ENCODE measurements at places on chromosomes 1 and 21.

DNA sequence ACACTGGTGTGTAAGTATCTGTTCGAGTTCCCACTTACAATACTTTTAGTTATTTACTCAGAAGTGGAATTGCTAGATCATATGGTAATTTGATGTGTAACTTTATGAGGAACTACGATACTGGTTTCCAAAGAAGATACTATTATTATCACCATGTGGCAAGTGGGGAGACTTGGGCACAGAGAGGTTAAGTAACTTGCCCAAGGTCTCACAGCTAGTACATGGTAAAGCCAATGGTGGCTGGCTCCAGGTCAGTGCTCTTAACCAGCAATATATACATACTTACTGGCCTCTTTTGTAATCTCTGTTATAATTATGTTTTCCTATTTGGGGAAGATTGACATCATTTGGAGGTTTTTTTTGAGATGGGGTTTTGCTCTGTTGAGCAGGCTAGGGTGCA, 138.9 kb upstream of the HNRNPU start:
- peak; percentile 18 for DNase-seq

DNA sequence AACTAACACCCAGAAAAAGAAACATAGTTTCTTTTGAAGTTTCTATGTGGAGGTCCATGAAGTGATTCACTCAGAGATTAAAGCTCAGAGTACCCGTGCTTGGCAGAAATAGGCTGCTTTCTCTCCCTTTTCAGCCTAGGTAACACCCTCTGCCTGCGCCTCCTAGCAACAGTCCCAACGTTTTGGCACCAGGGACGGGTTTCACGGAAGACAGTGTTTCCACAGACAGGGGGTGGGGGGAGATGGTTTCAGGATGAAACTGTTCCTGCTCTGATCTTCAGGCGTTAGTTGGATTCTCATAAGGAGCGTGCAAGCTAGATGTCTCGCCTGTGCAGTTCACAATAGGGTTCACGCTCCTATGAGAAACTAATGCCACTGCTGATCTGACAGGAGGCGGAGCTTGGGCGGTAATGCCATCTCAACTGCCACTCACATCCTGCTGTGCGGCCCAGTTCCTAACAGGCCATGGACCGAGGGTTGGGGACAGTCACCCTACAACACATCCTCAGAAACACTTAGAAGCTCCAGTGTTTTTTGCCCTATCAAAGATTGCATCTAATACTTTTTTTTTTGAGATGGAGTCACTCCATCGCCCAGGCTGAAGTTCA, 53.2 kb downstream of the CHML start:
- DNase-seq, result no peak

- DNase-seq, result no peak
Measured at GRCh38 chr1:169943963-169944526, 50.3 kb upstream of the SCYL3 start.

DNA sequence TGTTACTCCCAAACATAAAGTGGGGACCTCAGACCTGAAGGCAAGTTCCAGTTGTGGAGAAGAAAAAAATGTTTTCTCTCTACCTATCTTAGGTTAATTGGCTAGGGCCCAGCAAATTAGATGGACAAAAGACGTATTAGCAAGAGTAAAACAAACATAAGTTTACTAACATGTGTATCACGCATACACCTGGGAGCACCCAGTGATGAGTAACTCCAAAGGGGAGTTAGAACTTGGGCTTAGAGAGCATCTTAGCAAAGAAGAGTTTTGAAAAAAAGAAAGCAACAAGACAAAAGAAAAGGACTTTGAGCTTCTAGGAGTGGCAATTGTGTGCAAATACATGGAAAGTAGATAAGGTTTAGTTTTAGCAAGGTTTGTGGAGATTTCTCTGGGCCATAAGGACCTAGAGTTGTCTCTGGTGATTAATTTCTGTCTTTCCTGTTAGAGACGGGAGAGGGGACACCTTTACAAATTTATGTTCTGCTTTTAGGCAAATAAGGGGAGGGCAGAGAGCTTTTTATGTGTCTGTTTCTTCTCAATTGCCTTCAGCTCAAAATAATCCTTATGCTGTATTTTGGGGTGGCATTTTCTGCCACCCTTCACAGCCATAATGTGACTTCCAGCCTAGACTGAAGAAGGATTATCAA, 76.7 kb upstream of the PTGFRN start:
- no peak for DNase-seq

DNA sequence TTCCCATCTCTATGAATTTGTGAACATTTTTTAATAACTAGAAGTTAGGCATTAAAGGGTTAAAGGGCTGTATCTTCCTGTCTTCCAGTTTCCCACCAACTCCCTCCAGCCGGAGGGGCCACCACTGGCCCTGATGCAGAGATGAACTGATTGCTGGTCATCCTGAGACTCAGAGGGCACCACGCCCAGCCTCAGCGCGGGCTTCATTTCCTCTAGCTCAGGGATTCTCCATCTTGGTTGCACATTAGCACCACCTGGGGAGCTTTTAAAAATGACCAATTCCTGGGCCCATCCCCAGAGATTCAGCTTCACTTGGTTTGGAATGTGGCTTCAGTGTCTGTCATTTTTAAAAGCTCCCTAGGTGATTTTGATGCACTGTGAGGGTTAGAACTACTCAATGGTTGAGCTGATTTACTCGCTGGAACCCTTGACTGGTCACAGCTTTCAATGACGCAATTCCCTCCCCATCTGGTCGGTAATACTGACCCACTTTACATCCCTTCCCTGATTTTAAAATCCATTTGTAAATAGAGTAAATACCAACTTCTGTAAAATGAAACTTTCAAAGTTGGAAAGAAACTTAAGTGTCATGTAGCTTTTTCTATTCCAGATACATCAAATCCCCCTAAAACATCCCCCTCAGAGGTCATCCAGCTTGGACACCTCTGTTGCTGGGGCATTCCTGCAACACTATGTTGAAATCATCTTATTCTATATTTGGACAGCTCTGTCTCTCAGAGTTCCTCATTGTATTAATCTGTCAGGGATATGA, 5.1 kb downstream of the NAV1 start:
- peak; percentile 22 for DNase-seq

DNA sequence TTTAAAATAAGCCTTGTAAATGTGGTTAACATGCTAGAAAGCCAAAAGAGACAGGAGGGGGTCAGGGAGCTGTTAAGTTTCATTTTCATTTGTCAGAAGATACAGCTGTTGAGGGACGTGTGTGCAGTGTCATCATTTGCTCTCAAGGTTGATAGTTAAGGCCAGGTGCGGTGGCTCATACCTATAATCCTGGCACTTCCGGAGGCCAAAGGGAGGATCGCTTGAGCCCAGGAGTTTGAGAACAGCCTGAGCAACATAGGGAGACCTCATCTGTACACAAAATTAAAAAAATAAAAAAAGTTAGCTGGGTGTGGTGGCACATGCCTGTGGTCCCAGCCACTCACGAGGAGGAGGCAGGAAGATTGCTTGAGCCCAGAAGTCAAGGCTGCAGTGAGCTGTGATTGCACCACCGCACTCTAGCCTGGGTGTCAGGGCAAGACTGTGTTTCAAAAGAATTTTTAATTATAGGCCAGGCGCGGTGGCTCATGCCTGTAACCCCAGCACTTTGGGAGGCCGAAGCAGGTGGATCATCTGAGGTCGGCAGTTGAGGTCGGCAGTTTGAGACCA, 22.7 kb downstream of the ZBTB8OS start:
- DNase-seq, result no peak

DNA sequence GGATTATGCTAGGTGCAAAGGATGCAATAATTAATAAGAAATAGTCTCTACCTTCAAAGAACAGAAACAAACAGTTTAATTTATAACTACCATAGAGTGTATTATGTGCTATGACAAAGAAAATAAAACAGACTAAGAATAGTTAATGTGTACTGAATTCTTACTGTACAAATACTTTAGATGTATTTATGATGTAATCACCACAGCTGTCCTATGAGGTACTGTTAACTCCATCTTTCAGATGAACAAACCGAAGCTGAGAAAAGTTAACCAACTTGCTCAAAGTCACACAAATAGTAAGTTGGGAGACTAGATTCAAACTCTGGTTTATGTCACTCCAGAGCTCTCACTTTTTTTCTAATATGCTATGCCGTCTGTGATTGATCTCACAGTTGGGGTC, 77.0 kb upstream of the FGGY start:
- DNase-seq, result no peak

All from suppressor macrophage (primary cell).